ENCODE measurements at places on chromosomes 6 and 20. TPM values are rescaled to one million over a fixed set of nuclear protein-coding genes. Genes with fewer than 3 reads are reported as not detected.

- H3K4me3 ChIP-seq = no peak overlapping the region
- H3K27ac ChIP-seq = no peak overlapping the region
- H3K36me3 ChIP-seq = no peaks in the 10 kb centered on the region
- H3K4me1 ChIP-seq = peaks cover 4% of the 10 kb centered on the region
- peak; percentile 15 for DNase-seq
These were observed 89.2 kb upstream of the BACH2 start for GRCh38 chr6:90385759-90386313.

DNA sequence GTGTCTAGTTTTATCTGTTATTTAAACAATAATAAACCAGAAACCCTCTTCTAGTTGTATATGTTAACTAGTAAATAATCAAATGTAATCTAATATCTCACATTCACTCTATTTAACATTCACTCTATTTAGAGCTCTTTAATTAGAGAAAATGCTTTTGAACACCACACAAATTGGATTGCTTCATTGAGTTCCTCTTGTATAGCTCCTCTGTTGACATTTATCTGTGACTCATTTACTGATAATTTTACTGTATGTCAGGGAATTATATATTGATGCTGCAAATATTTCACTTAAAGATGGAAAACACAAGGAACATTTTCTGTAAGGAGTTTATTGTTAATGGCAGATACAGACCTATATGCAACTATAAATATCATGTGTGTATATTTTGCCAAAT is 594.6 kb downstream of the COL12A1 start:
- H3K27me3 ChIP-seq = no peaks in the 10 kb centered on the region
- H3K4me1 ChIP-seq = no peaks in the 10 kb centered on the region
- H3K4me3 ChIP-seq = no peak overlapping the region
- no peak for DNase-seq

GRCh38 chr6:119430805-119431204 is 81.2 kb upstream of the MAN1A1 start:
- no peak overlapping the region for H3K27ac ChIP-seq
- no peak for DNase-seq
- no peaks in the 10 kb centered on the region for H3K36me3 ChIP-seq
- no peak overlapping the region for H3K4me3 ChIP-seq
- no peaks in the 10 kb centered on the region for H3K4me1 ChIP-seq
- H3K27me3 ChIP-seq = peaks cover 6% of the 10 kb centered on the region

- H3K27ac ChIP-seq = no peak overlapping the region
- no peaks in the 10 kb centered on the region for H3K4me1 ChIP-seq
- no peak overlapping the region for H3K4me3 ChIP-seq
- DNase-seq = no peak
- H3K27me3 ChIP-seq = no peaks in the 10 kb centered on the region
These were observed 4.5 kb downstream of the CCN6 start for GRCh38 chr6:112058243-112059032.

DNA sequence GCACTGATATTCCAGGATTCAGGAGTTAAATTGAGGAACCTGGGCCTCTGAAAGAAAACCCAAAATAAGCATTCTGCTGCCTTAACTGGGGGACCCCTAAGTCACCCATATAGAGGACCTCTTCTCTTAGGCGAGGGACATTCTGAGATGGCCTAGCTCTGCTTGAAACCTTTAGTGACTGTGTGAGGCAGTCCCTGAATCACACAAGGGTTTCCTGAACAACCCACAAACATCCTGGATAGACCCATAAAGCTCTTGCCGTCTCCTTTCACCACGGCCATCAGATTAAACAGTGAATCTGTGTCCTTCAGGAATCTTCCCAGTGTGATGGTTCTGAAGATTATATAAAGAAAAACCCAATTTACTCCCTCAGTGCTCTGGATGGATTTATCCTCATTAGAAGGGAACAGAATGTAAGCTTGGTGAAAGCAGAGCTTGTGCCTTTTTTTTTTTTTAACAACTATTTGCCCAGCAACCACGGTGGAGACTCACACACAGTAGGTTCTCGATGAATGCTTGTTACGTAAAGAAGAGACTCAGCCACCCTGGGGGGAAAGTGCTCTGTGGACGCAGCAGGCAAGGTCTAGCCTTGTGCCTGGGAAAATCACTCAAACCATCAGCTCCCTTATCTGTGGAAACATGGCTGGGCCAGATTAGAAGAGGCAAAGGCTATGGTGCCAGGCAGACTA is 39.1 kb upstream of the SIRPG start:
- no peak overlapping the region for H3K27ac ChIP-seq
- no peak overlapping the region for H3K4me3 ChIP-seq
- H3K4me1 ChIP-seq = no peaks in the 10 kb centered on the region
- peaks cover 11% of the 10 kb centered on the region for H3K27me3 ChIP-seq
- DNase-seq = no peak

DNA sequence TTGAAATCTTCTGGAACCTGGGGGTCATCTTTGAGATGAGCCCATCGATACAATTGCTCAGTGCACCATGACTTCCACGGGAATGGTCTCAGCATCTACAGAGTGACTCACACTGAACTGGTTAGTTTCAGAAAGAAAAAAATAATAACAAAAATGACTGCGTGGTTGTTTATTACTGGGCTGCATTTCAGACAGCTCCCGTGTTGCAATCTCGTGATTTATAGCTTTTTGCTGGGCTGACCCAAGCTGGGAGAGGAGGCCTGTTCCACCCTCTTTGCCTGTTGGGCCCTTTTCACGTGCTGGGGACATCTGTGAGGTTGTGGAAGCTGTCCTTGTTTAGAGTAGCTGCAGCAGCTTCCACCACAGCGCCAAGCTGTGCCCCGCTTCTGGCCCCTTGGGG is 225.5 kb downstream of the BMP7 start:
- no peaks in the 10 kb centered on the region for H3K4me1 ChIP-seq
- no peak for DNase-seq
- peaks cover 34% of the 10 kb centered on the region for H3K27me3 ChIP-seq
- no peaks in the 10 kb centered on the region for H3K36me3 ChIP-seq

- no peak overlapping the region for H3K27ac ChIP-seq
- H3K36me3 ChIP-seq = no peaks in the 10 kb centered on the region
- no peaks in the 10 kb centered on the region for H3K27me3 ChIP-seq
- no peak overlapping the region for H3K4me3 ChIP-seq
These were observed 193.4 kb upstream of the LAMP5 start for GRCh38 chr20:9321007-9321406.

GRCh38 chr6:37480951-37481534 is 18.6 kb downstream of the CCDC167 start:
- H3K4me3 ChIP-seq = no peak overlapping the region
- H3K27me3 ChIP-seq = no peaks in the 10 kb centered on the region
- no peaks in the 10 kb centered on the region for H3K4me1 ChIP-seq
- peaks cover 6% of the 10 kb centered on the region for H3K36me3 ChIP-seq

DNA sequence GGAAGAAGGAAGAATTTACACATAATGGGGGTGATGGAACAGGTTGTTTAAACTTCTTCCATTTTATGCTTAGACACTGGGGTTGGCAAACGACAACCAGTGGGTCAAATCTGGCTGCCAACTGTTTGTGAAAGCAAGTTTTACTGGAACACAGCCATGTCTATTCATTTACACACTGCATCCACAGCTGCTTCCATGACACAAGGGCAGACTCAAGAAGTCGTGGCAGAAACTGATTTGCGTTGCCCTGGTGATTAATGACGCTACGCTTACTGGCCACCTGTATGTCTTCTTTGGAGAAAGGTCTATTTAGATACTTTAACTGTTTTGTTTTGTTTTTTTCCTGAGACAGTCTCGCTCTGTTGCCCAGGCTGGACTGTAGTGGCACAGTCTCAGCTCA is 19.0 kb downstream of the CTCFL start:
- no peaks in the 10 kb centered on the region for H3K27me3 ChIP-seq
- no peak for DNase-seq
- no peaks in the 10 kb centered on the region for H3K36me3 ChIP-seq
- no peak overlapping the region for H3K4me3 ChIP-seq
- H3K4me1 ChIP-seq = no peaks in the 10 kb centered on the region

DNA sequence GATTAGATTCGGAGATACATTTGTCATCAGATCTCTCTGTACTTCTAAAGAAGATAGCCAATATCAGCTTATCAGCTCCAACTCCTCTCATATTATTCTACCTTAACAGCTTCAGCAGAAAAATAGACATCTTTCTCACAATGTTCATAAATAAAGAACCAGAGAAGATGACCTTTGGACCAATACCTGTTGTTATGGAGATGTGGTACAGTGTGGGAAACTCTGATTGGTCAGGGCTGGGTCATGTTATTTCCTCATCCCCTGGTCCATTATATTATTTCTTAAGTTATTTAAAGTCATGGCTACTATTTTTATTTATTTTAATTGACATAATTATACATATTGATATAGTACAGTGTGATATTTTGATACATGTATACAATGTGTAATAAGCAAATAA is 35.9 kb upstream of the POLR1H start:
- DNase-seq = no peak
- H3K27me3 ChIP-seq = no peaks in the 10 kb centered on the region
- no peak overlapping the region for H3K27ac ChIP-seq
- H3K36me3 ChIP-seq = no peaks in the 10 kb centered on the region
- H3K4me1 ChIP-seq = no peaks in the 10 kb centered on the region

- DNase-seq = no peak
- H3K27ac ChIP-seq = no peak overlapping the region
- no peak overlapping the region for H3K4me3 ChIP-seq
- no peaks in the 10 kb centered on the region for H3K4me1 ChIP-seq
- H3K27me3 ChIP-seq = no peaks in the 10 kb centered on the region
These were observed 260.7 kb upstream of the ECI2 start for GRCh38 chr6:4396044-4396443.

- DNase-seq = no peak
- H3K4me3 ChIP-seq = no peak overlapping the region
- H3K27ac ChIP-seq = no peak overlapping the region
These were observed 382.7 kb downstream of the UTRN start for GRCh38 chr6:144667532-144668503.

GRCh38 chr6:166980738-166981137 is 18.5 kb upstream of the CEP43 start:
- H3K4me3 ChIP-seq = no peak overlapping the region
- no peaks in the 10 kb centered on the region for H3K27me3 ChIP-seq
- H3K36me3 ChIP-seq = no peaks in the 10 kb centered on the region

Gene PTGIS
- total RNA-seq = not detected

Gene PYGB
- 52.3 TPM for total RNA-seq

Gene BCL2L1
- 47.8 TPM for total RNA-seq

Gene WFDC10B
- not detected for total RNA-seq

Gene PSORS1C2
- not detected for total RNA-seq

Gene CALHM6
- not detected for total RNA-seq
